Activated CD8-positive, alpha-beta memory T cell treated with anti-CD3 and anti-CD28 coated beads for 4 hours (primary cell): ENCODE measurements at places on chromosomes 1 and 21.
A peak's percentile ranks its signal among the peaks of the same experiment; 100 is the strongest.

- DNase-seq: no peak
These were observed 6.2 kb upstream of the SLAMF1 start for GRCh38 chr1:160652924-160653619.

DNA sequence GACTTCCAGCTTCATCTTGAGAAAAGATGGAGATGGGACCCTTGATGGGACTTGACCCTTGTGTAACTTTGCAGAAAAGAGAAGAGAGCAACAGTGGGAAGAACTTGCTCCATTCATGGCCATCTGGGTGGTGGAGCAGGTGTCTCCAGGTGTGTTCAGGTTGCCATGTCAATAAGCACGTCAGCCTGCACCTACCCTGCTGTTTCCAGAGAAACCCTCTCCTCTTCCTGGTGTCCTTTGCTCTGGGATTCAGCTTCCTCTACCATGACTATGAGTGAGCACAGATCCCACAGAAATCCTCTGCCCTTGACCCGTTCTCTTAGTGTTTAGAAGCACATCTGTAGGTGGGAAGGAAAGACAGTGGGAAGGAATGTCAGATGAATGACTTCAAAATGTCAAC, 21.8 kb upstream of the OTUD3 start:
- DNase-seq: no peak

- no peak for DNase-seq
These were observed 5.1 kb upstream of the UTS2 start for GRCh38 chr1:7857985-7858384.

GRCh38 chr21:45453308-45453950, 48.5 kb downstream of the COL18A1 start:
- no peak for DNase-seq

- peak; percentile 2 for DNase-seq
These were observed 41.0 kb upstream of the DR1 start for GRCh38 chr1:93304716-93305138.

GRCh38 chr1:193626695-193627094, 440.3 kb upstream of the B3GALT2 start:
- DNase-seq: no peak

GRCh38 chr1:178637841-178638240, 87.2 kb upstream of the RALGPS2 start:
- no peak for DNase-seq

GRCh38 chr1:236204656-236205055, 62.3 kb downstream of the GPR137B start:
- DNase-seq: no peak

- no peak for DNase-seq
These were observed 307.9 kb downstream of the HLX start for GRCh38 chr1:221187174-221187573.

- DNase-seq: no peak
These were observed 5.5 kb downstream of the CLCA4 start for GRCh38 chr1:86552376-86552775.

DNA sequence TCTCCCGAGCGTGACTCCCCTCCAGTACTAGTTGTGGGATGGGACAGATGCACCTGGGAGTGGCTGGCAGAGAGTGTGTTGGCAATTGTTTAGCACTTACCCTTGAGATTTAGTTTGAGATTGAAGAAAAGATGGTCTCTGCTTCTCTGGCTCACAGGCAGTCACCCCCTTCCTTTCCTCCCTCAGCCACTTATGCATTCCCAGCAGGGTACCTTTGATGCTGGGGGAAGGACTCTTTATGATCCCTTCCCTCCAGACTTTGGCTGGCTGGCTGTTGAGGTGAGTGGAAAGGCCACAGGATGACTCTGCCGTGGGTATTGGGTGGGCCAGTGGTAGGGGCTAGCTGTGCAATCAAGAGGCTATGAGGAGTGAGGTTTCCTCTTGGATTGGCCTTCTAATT, 236.8 kb downstream of the CAMTA1 start:
- no peak for DNase-seq

DNA sequence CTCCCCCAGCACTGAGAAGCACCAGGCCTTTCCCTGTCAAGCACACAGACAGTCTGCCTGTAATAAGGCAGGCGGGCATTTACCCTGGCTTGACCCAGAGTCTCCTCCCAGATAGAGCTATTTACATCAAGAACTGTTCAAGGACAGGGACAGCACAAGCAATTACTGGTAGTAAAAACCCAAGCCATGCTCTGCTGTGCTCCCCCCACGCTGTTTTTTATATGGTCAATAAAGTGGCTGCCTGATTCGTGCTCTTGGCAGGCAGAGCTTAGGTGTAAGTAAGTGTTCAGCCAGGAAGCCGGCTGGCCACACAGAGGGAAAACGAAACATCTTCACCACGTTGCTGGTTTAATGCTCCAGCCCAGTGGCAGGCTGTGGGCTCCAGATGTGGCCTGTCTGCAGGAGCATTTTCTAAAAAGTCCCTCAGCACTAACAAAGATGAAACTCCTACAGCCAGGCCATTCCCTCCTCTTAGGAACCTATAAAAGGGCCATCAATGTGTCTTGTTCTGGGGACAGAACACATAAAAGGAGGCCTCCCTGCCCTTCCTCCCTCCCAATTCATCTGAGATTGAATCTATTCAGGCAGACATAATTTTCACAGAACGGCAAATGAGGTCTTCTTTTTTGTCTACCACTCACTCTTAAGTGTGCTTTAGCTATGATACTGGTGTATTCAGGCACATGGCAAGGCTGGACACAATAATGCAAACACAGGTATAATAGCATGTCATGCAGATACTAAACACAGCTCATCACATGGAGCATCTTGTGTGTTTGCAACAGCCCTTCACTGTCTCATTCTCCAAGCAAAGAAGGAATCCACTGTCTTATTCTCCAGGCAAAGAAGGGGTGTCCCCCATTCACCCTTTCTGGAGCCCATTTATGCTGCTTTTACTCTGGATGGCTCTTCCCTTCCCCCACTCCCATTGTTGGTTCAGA, 378.9 kb downstream of the HHAT start:
- no peak for DNase-seq

- no peak for DNase-seq
These were observed 32.7 kb upstream of the CD2 start for GRCh38 chr1:116721451-116722007.

DNA sequence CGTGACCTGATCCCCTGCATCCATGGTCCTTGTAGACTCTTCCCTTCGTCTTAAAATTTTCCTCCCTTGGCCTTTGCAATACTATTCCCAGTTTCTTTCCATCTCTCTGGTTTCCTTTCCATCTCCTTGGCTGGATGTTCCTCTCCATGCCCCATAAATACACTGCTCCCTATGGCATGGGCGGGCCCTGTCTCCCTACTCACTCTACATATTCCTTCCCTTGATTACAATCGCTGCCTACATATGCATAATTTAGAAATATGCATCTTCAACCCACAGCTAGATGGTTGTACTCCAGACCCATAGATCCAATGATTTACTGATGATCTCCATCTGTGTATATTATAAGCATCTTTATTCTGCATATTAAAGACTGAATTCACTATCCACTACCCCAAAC, 405.0 kb downstream of the NTNG1 start:
- no peak for DNase-seq

DNA sequence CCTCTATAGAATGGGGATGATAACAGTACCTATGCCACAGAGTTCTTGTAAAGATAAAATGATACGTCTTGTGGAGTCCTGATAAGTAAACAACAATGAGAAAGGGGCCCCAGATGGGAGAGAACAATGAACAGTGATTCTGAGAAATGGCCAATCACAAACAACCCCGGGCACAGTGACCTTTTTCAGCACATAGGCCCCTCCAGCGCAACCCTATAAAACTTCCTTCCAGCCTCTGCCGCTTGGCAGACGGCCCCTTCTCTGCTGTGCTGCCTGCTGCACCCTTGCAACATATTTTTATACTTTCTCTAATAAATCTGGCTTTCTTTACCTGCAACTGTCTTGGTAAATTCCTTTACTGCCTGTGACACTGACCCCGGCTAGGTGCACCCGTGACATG, 8.9 kb downstream of the RCAN1 start:
- DNase-seq: no peak

GRCh38 chr1:35929730-35930592, 944 bp upstream of the AGO3 start:
- no peak for DNase-seq

- DNase-seq: no peak
These were observed 25.7 kb downstream of the STK40 start for GRCh38 chr1:36359911-36360550.

DNA sequence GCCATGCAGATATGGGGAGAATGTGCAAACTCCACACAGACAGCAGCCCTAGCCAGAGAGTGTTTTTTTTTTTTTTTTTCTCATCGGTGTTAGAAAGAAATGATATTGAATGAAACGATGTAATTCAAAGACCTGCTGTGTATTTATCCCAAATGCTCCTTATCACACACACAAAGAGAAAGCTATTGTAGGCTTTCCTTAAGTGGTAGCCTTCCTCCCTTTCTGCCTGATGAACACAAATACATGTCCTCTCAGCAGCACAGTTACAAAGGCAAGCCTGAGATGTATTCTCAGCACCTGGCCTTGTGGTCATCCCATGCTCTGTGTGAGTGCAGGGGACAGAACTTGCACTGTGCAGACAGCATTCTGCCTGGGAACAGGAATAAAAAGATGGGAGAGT, 93.8 kb downstream of the PLPPR5 start:
- DNase-seq: no peak

DNA sequence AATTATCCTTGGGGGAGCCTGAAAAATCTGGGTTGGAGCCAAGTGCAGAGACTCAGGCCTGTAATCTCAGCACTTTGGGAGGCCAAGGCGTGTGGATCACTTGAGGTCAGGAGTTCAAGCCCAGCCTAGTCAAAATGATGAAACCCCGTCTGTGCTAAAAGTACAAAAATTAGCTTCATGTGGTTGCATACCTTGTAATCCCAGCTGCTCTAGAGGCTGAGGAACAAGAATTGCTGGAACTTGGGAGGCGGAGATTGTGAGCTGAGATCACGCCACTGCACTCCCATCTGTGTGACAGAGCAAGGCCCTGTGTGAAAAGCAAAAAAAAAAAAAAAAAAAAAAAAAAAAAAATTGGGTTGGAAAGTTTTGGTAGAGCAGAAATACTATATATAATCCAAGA, 1563.6 kb upstream of the PRMT6 start:
- no peak for DNase-seq

GRCh38 chr1:216843409-216843808, 120.2 kb upstream of the ESRRG start:
- DNase-seq: no peak

DNA sequence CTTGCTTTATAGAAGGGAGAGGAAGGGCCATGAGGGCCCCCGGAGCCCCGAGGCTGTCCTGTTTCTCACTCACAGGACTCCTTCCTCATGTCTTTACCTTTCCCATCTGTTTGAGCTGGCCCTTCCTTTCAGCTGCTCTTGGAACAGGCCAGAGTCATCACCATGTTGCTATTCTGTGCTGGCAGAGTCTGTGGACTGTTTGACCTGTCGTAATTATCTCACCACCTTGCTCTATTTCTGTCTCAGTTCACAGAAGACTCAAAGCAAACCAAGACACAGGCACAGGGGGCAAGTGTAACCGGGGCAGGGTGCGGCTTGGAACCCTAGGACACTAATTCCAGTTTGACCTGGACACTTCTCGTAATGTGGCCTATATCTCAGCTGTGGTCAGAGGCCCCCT, 104.3 kb upstream of the CD34 start:
- no peak for DNase-seq

DNA sequence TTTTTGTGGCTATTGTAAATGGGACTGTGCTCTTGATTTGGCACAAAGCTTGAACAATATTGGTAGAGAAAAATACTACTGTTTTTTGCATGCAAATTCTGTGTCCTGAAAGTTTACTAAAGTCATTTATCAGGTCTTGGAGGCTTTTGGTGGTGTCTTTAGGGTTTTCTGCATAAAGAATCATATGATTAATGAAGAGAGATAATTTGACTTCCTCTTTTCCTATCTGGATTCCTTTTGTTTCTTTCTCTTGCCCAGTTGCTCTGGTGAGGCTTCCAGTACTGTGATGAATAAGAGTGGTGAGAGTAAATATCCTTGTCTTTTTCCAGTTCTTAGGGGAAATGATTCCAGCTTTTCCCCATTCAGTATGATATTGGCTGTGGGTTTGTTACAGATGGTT, 1166.7 kb downstream of the NCAM2 start:
- no peak for DNase-seq

- no peak for DNase-seq
These were observed 128.3 kb upstream of the HMGB4 start for GRCh38 chr1:33735624-33736023.

GRCh38 chr1:77313491-77313890, 31.7 kb downstream of the AK5 start:
- no peak for DNase-seq

DNA sequence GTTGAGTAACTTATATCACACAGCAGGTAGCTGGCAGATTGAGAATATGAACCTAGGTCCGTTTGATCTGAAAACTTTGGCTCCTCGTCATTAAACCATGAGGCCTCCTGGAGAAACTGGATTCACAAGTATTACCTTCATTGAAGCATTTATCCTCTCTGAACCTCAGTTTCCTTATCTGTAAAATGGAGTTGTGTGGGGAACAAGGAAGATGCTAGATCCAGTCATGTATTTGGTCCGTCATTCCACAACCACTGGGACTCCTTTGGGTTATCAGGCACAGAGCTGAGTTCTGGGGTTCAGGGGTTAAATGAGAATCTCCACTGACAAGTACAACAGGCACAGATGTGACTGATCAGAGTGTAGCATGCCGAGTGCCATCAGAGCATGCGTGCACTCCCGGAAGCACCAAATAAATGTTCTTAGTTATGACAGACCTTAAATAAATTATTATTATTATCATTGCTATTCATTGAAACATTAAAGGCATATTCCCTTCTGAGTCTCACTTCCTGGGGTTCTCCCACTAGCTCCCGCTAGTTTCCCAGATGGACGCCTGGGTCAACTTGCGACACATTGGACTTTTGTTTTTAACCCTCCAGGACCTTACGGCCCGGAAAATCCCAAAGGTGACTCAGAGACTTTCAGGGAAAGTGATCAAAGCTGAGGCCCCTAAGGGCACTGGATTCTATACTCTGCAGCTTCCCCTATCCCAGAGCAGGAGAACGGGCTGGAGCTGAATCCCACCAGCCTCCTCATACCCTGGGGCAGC, 130.6 kb downstream of the PLPP3 start:
- no peak for DNase-seq

GRCh38 chr1:76595024-76595423, 272.3 kb upstream of the ST6GALNAC5 start:
- no peak for DNase-seq

- DNase-seq: no peak
These were observed 45.9 kb upstream of the PUM1 start for GRCh38 chr1:31111290-31111951.

GRCh38 chr1:186487163-186487562, 26.2 kb upstream of the PDC start:
- DNase-seq: no peak

- no peak for DNase-seq
These were observed 33.3 kb downstream of the RCC2 start for GRCh38 chr1:17405898-17406759.

- DNase-seq: no peak
These were observed 1.4 kb downstream of the ZNF697 start for GRCh38 chr1:119646521-119647227.

DNA sequence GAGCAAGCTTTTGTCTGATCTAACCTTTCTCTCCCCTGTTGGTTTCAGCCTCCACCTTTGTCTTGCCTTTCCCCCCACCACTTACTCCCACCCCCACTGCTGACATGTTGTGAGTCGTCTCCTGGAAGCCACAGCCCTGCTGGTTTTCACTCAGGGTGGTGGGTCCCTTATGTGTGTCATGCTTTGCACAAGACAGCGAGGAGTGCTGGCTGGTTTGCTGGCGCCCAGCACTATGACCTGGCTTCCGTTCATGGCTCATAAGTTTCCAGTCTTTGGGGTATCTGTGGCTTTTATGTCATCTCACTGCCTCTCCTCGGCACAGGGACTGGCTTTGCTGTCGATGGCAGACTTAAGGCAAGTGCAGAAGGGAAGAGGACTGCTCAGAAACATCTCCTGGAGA, 177.7 kb downstream of the KIF26B start:
- DNase-seq: no peak
